ENCODE measurements at places on chromosomes 2 and 18. TPM values are rescaled to one million over a fixed set of nuclear protein-coding genes. Genes with fewer than 3 reads are reported as not detected.

GRCh38 chr2:230135130-230135525 is 66.4 kb upstream of the SLC16A14 start:
- H3K36me3 ChIP-seq: no peaks in the 10 kb centered on the region
- no peak overlapping the region for H3K4me3 ChIP-seq
- no peaks in the 10 kb centered on the region for H3K4me1 ChIP-seq
- H3K27me3 ChIP-seq: no peaks in the 10 kb centered on the region
- no peak for DNase-seq

DNA sequence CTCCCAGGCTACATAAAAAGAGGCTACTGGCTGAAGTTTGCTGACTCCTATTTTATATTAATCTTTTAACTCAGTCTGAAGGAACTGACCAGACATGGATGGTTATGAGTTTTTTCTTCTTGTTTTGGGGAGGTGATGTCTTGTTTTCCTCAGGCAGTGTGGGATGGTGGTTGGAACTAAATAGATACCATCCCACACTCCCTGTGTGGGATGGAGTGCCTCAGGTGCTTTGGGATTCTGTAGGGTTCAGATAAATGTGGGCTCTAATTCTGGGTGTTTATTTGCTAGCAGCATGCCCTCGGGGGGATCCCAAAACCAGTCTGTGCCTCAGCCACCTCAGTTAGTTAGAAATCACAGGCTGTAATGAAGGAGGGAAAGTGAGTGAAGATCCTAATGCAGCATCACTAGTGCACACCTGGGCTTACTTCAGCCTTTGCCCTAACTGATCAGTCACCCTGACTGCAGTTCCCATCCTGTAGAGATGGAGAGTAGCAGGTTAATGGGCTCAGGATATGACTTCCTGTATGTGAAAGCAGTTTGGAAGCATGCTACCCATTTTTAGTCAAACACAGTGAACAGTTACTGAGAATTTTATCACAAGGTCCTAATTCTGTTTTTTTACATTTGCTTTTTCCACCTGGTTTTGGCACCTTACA is 132.2 kb downstream of the SPTBN1 start:
- H3K4me1 ChIP-seq: peaks cover 19% of the 10 kb centered on the region
- no peaks in the 10 kb centered on the region for H3K27me3 ChIP-seq
- H3K27ac ChIP-seq: peak overlapping the region; percentile 11
- no peak overlapping the region for H3K4me3 ChIP-seq
- DNase-seq: no peak
- no peaks in the 10 kb centered on the region for H3K36me3 ChIP-seq

- H3K27ac ChIP-seq: no peak overlapping the region
Observed at GRCh38 chr2:29042561-29043075, 31.7 kb downstream of the PCARE start.

GRCh38 chr2:36754578-36754977 is 58.1 kb downstream of the VIT start:
- no peak overlapping the region for H3K27ac ChIP-seq
- no peaks in the 10 kb centered on the region for H3K36me3 ChIP-seq
- no peak overlapping the region for H3K4me3 ChIP-seq
- no peaks in the 10 kb centered on the region for H3K27me3 ChIP-seq

DNA sequence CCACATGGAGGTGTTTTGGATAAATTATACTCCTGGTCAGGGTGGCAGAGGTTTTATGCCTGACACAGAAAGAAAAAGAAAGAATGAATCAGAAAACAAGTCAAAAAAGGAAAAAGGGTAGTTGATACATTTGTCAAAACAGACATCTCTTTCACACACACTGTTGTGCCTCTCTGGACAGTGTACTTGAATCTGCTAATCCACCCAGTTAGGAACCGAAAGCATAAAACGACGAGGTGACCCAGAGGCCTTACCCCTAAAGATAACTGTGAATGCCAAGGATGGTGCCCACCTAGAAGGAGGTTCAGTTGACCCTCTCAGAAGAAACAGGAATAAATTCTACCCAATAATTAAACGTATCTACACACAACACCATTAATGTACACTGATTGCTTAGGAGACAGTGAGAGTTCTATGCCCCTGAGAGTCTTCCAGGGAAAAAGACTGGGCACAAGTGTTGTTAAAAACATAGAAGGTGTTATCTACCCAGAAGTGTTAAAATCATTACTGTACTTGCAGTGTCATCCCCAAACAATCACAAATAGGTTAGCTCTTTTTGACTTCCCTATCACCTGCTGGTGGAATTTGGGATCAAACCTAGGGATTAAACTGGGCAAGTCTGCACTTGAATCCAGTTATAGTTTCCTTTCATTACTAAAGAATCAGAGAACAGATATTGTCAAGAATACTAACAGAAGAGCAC is 123.2 kb upstream of the DNAJC10 start:
- H3K27me3 ChIP-seq: no peaks in the 10 kb centered on the region
- no peak overlapping the region for H3K27ac ChIP-seq
- no peaks in the 10 kb centered on the region for H3K36me3 ChIP-seq
- no peak for DNase-seq

- H3K27ac ChIP-seq: no peak overlapping the region
- DNase-seq: no peak
- H3K4me3 ChIP-seq: no peak overlapping the region
- no peaks in the 10 kb centered on the region for H3K4me1 ChIP-seq
- no peaks in the 10 kb centered on the region for H3K36me3 ChIP-seq
Observed at GRCh38 chr2:114862243-114862642, 419.8 kb downstream of the DPP10 start.

GRCh38 chr2:160657196-160657595 is 163.6 kb upstream of the RBMS1 start:
- no peaks in the 10 kb centered on the region for H3K27me3 ChIP-seq
- H3K4me3 ChIP-seq: no peak overlapping the region
- peak overlapping the region; percentile 47 for H3K27ac ChIP-seq

DNA sequence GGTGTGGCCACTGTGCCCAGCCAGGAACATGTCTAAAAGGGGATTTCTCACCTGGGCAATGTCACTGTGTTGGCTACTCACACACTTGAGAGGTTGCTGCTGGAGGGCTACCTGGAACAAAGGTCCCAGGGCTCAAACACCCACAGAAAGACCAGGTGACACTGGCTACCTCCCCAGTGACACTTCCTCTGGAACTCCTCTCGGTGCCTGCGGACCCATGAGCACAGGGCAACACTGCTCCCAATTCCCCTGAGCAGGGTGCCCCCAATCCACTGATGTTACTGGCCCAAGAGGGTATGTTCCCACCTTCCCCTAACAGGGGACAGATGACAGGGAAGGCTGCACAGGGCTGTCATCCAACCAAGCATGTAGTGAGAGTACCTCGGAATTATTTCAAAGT is 5.8 kb downstream of the NPPC start:
- H3K4me3 ChIP-seq: no peak overlapping the region
- no peak overlapping the region for H3K27ac ChIP-seq
- no peaks in the 10 kb centered on the region for H3K27me3 ChIP-seq
- no peaks in the 10 kb centered on the region for H3K4me1 ChIP-seq
- no peaks in the 10 kb centered on the region for H3K36me3 ChIP-seq
- DNase-seq: no peak

GRCh38 chr2:64233376-64233922 is 89.2 kb upstream of the PELI1 start:
- DNase-seq: no peak
- no peaks in the 10 kb centered on the region for H3K4me1 ChIP-seq
- H3K27ac ChIP-seq: peak overlapping the region; percentile 30
- no peaks in the 10 kb centered on the region for H3K27me3 ChIP-seq

DNA sequence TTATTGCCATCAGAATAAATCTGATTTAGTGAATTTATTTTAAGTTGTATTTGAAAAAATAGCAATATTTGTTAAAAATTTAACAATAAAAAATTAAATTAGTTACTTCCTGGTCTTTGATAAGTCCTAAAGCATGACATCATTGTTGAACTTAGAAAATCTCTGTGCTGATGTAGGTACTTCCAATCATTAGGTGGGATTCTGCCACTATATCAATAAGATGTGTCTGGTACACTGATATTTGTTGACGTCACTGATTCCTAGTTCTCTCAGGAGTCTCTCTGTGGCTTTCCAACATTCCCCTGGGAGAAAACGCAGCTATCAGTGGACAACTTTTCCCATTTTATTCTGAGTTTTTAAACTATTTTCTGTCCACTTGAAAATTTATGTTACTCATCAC is 143.5 kb downstream of the GALNT13 start:
- no peak for DNase-seq
- no peaks in the 10 kb centered on the region for H3K36me3 ChIP-seq
- H3K4me3 ChIP-seq: no peak overlapping the region
- H3K4me1 ChIP-seq: no peaks in the 10 kb centered on the region
- H3K27ac ChIP-seq: no peak overlapping the region

DNA sequence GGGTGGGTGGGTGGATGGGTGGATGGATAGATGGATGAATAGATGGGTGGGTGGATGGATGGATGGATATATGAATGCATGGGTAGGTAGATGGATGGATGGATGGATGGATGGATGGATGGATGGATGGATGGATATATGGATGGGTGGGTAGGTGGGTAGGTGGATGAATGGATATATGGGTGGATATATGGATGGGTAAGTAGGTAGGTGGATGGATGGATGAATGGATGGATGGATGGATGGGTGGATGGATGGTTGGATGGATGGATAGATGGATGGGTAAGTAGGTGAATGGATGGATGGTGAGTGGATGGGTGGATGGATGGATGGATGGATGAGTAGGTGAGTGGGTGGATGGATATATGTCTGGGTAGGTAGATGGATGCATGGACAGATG is 36.1 kb downstream of the MCFD2 start:
- H3K4me1 ChIP-seq: peaks cover 10% of the 10 kb centered on the region
- H3K4me3 ChIP-seq: no peak overlapping the region
- no peak overlapping the region for H3K27ac ChIP-seq
- H3K27me3 ChIP-seq: no peaks in the 10 kb centered on the region
- no peaks in the 10 kb centered on the region for H3K36me3 ChIP-seq
- no peak for DNase-seq

GRCh38 chr2:42495611-42496010 is 1.8 kb upstream of the KCNG3 start:
- peaks cover 5% of the 10 kb centered on the region for H3K4me1 ChIP-seq
- H3K27ac ChIP-seq: no peak overlapping the region
- H3K4me3 ChIP-seq: no peak overlapping the region
- no peaks in the 10 kb centered on the region for H3K27me3 ChIP-seq

DNA sequence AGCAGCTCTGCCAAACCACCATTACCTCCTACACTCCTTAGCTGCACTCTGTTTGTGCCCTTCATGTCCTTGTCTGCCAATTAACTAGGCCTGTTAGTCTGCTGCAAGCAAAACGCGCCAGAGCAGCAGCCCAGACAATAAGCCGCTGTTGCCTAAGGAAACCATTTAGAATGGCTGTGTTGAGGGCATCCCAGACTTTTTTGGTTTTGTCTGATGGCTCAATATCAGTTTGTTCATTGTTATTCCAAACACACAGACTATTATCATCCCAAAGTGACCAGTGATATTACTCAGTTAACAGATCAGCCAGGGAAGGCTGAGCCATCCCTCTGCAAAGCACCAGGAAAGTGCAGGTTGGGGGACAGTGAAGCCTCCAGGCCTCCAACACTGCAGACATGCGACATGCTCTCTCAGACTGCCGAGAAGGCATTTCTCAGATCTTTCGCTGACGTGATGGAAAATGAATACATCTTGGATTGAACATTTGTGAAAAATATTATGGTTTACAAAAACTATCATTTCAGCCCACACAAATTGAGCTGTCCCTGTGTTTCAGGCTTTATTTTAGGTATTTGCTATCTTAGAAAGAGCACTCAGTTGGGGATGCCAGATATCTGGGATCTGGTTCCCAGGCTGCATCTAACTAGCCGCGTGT is 182.0 kb upstream of the HNRNPA3 start:
- no peaks in the 10 kb centered on the region for H3K4me1 ChIP-seq
- no peak overlapping the region for H3K27ac ChIP-seq
- no peak for DNase-seq
- H3K27me3 ChIP-seq: no peaks in the 10 kb centered on the region
- no peaks in the 10 kb centered on the region for H3K36me3 ChIP-seq

- H3K27ac ChIP-seq: peak overlapping the region; percentile 41
- peaks cover 7% of the 10 kb centered on the region for H3K27me3 ChIP-seq
- no peak for DNase-seq
- no peak overlapping the region for H3K4me3 ChIP-seq
- H3K4me1 ChIP-seq: peaks cover 19% of the 10 kb centered on the region
- H3K36me3 ChIP-seq: no peaks in the 10 kb centered on the region
Observed at GRCh38 chr2:238168196-238169047, 9.7 kb downstream of the ERFE start.

DNA sequence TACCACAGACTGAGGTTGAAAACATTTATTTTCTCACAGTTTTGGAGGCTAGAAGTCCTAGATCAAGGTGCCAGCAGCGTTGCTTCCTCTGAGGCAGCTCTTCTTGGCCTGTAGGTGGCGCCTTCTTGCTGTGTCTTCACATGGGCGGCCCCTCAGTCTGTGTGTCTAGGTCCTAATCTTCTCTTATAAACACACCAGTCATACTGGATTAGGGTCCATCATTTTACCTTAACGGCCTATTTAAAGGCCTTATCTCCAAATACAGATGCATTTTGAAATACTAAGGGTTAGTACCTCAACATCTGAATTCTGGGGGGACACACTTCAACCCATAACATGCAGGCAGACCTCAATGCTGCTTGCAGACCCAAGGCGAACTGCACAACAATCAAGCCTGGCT is 4.4 kb upstream of the RMC1 start:
- DNase-seq: peak; percentile 61
- no peaks in the 10 kb centered on the region for H3K4me1 ChIP-seq
- no peaks in the 10 kb centered on the region for H3K36me3 ChIP-seq
- H3K4me3 ChIP-seq: no peak overlapping the region

Gene SGPP2
- total RNA-seq: 4.2 TPM

Gene KIF1A
- not detected for total RNA-seq

Gene OR6B2
- total RNA-seq: not detected

Gene SERPINB13
- total RNA-seq: not detected

Gene CNDP1
- 0.90 TPM for total RNA-seq

Gene PDCL3
- total RNA-seq: 19.8 TPM

Gene ZNF236
- total RNA-seq: 40.7 TPM
